CD4-positive, CD25-positive, alpha-beta regulatory T cell (primary cell): ENCODE measurements at places on chromosomes 11 and 22.

- DNase-seq = no peak
Observed at GRCh38 chr11:34996958-34997357, 80.5 kb downstream of the PDHX start.

GRCh38 chr11:79018371-79018849 is 422.4 kb downstream of the TENM4 start:
- no peak for DNase-seq

- DNase-seq = peak; percentile 4
Observed at GRCh38 chr11:10413268-10413667, 41.8 kb upstream of the AMPD3 start.

GRCh38 chr11:25938952-25939351 is 393.0 kb upstream of the ANO3 start:
- no peak for DNase-seq

DNA sequence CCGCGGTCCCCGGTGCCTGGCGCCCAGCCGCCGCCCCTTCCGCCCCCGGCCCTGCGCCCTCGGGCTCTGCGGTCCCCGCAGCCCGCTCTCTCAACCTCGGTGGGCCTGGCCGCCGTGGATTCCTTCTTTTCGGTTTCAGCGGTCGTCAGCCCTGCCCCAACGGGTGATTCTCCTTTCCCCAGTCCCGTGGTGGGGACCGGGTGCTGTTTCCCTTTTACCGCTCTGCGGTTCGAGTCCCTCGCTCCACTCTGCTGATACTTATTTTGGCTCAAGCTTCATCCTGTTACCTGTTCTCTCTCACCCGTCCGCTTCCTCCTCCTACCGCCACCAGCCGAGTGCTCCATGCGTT is 494 bp downstream of the ZDHHC5 start:
- no peak for DNase-seq

DNA sequence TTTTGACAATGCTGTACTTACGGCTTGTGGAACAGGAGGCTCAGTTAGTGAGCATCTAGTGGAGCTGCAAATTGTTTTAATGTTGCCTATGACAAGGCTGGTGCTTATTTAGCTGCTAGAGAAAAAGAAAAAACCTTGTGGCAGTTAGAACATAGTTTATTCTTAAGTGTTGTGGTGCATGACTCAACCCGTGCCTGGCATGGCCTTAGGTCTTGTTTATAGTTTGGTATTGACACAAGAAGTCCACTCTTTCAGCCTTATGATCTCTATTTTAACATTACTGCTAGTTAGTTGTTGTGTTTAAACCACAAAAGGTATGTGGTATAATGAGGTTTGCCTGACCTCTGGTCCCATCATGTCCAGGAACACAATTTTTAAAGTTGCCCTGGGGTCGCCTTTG is 744.6 kb downstream of the FAM181B start:
- DNase-seq = no peak
